ENCODE measurements at places on chromosomes 13 and 19. TPM values are rescaled to one million over a fixed set of nuclear protein-coding genes. Genes with fewer than 3 reads are reported as not detected.

Gene ZNF730
- total RNA-seq = 1.0 TPM

Gene ATP4A
- 0.86 TPM for total RNA-seq

Gene VSTM2B
- total RNA-seq = 28.8 TPM

GRCh38 chr13:88063741-88064140 is 392.6 kb downstream of the SLITRK5 start:
- DNase-seq = no peak

DNA sequence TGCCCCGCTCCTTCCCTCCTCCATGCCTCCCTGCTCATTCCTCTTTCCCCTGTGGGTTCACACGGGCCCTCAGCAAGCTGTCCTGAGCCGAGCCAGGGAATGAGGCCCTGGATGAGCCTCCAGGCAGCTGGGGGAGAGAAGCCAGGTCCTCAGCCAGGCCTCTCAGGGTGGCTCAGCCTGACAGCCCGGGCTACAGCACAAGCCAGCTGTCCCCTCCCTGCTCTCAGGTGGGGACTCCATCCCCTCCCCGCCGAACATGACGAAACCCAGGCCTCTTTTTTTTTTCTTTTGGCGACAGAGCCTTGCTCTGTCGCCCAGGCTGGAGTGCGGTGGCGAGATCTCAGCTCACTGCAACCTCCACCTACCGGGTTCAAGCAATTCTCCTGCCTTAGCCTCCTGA is 40.0 kb upstream of the MATK start:
- no peak for DNase-seq

Gene AZU1
- total RNA-seq = 1.5 TPM

DNA sequence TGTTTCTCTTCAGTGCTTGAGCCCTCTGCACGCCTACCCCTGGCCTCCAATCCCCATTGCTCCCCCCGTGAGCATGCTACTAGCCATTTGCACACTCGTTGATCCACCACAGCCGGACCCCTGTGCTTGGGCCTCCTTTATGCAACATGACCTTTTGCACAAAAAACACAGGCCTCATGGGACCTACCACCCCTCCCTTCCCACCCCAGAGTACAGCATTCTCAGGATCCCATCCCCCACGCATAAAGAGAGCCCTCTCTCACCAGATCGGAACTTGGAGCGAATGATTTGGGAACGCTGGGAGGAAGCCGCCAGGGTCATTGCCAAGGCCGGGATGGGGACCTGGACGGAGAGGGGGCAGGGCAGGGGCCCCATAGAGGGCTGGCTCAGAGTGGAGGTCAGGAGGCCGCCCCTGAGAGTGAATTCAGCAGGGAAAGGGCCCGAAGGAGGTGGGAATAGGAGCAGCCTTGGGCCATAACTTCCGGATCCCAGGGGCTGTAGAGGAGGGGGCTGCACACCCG is 754 bp downstream of the MAMSTR start:
- no peak for DNase-seq

- DNase-seq = peak; percentile 99
Observed at GRCh38 chr19:20051841-20052768, 12.8 kb upstream of the ZNF682 start.

Gene GPC6
- 4.0 TPM for total RNA-seq

DNA sequence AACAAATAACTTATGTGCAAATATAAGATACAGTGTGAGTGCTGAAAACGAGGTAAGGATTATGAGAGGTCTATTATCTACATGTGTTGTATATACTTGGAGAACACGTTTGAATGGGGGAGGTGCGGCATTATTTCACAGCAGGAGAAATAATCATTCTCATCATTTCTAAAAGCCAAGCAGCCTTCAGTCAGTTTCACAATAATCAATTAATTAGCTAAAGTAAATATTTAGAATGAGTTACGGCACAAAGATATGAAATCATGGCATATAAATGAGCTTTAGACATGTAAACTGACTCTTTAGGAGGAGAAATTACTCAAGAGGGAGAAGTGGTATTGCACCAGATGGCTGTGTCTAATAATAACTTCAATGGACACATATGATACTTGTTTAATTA is 366.6 kb downstream of the DNAJC15 start:
- no peak for DNase-seq

Gene SIGLECL1
- not detected for total RNA-seq

DNA sequence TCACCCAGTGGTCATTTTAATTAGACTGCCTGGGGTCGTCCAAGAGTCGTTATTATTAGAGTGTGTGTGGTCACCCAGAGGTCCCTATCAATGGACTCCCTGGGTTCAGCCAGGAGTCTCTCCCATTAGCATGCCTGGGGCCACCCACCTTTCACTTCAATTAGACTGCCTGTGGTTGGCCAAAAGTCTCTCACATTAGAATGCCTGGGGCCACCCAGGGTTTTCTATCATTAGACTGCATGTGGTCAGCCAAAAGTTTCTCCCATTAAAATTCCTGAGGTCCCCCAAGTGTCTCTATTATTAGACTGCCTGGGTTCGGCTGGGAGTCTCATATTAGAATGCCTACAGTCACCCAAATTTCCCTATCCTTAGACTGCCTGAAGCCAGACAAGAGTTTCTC is 1472.6 kb downstream of the UQCRFS1 start:
- DNase-seq = no peak

Data from dorsolateral prefrontal cortex (tissue), 122 donors.